SW480 (cell line): ENCODE measurements at places on chromosomes 5 and 9.
A peak's percentile ranks its signal among the peaks of the same experiment; 100 is the strongest.

GRCh38 chr5:123351240-123351639 lies 72.0 kb downstream of the CEP120 start:
- DNase-seq = no peak

GRCh38 chr9:22954550-22954949 lies 507.9 kb downstream of the DMRTA1 start:
- no peak for DNase-seq

DNA sequence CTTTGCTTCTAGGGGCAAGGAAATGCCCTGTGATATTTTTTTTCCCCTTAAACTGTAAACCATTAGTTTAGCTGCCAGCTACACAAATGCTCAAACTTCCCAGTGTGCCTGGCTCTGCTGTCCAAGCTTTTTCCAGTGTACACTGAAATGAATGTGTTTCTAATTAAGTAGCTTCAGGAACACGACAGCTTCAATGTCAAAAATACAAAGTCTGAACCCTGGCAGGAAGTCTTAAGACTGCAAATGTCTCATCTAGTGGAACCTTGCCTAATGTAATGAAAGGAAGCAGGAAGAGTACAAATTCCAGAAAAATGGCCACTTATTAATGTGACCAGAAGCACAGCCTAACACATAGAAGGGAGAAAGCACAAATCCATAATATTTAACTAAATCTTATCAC lies 255.2 kb downstream of the CRB2 start:
- DNase-seq = no peak

DNA sequence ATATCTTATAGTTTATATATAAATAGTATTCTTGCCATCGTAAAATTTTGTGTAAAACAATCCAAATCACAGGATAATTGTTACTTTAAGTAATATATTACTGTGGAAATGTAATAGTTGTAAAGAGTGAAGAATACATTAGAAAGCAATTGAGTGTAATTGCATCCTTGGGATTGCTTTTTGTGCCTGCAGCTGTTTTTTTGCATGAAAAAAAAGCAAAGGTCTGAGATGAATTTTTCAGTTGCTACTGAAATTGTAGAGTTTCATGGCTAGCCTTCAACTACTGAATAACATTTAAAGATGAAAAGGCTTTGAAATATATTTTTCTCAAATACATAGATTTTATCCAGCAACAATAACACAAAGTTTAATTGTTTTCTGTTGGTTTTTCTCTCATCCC lies 232.0 kb upstream of the FAM174A start:
- no peak for DNase-seq

- no peak for DNase-seq
Observed at GRCh38 chr5:153713943-153714342, 223.5 kb downstream of the GRIA1 start.

- no peak for DNase-seq
Observed at GRCh38 chr5:51378061-51378409, 5.2 kb upstream of the ISL1 start.

DNA sequence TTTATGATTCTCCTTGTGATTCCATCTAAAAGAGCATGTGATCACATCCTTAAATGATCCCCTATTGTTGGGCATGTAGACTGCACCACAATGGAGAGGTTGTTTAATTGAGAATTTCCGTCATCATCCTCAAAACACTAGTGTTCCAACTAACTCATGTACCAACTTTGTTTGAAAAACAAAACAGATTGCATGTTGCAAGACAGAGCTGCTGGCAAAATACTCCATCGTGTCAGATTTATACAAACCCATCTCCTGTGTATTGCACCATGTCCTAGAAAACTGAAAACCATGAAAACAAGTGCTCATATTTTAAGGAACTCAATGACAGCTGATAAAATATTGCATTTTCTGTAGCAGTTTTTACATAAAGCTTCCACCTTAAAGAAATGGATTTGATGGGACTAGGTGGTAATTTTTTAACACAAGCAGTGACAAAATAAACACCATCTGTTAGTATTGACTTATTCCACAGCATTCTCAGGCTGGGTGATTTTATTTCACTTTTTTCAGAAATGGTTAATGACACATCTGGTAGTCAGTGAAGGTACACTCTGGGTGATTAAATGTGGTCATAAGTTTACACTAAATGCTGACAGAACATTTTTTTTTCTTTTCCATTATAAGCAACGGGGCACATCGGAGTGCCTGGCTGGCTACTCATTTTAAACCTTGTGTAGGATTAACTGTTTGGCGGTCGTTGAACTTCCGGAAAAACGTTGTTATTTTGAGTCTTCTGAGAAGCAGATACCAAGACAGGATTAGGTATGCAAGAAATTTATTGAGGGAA lies 602.9 kb upstream of the WWC1 start:
- DNase-seq = no peak

- DNase-seq = no peak
Observed at GRCh38 chr9:69379270-69379982, 54.4 kb downstream of the ENTREP1 start.

DNA sequence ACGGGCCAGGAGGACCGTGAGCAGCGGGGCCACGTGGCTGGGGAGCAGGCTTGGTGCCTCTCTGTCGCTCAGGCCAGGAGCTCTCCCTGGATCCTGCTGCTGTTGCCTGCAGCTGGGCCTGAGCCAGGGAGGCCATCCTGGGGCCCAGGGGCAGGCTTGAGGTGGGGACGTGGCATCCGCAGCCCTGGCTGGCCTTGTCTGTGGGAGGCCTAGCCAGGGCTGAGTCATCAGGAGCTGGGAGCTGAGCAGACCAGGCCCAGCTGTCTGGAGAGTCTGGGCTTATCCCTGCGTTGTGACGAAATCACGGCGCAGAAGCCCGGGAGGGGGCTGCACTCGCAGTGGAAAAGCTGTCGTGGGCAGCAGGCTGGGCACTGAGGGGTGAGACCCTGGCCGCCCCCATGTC lies 138.8 kb upstream of the COL5A1 start:
- peak; percentile 71 for DNase-seq

GRCh38 chr5:163807781-163808180 lies 302.4 kb downstream of the MAT2B start:
- DNase-seq = no peak

DNA sequence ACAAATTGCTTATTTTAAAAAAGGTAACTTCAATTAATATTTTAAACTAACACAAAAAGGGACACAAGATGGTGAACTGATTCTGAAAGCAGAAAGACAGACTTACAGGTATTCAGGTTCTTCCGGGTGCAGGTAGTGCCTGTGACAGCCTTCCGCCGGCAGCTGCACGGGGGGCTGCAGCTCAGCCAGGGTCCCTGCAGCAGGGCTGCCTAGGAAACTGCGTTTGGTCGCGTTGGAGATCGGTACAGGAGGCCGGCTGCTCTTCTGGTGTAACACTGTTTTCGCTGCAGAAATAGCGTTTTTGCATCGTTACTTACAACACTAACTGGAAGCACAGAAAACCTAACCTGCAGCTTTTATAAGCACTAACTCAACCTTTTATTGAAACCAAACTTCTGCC lies 80.0 kb downstream of the CAMSAP1 start:
- no peak for DNase-seq

- no peak for DNase-seq
Observed at GRCh38 chr5:149421372-149421685, 42.2 kb upstream of the IL17B start.

DNA sequence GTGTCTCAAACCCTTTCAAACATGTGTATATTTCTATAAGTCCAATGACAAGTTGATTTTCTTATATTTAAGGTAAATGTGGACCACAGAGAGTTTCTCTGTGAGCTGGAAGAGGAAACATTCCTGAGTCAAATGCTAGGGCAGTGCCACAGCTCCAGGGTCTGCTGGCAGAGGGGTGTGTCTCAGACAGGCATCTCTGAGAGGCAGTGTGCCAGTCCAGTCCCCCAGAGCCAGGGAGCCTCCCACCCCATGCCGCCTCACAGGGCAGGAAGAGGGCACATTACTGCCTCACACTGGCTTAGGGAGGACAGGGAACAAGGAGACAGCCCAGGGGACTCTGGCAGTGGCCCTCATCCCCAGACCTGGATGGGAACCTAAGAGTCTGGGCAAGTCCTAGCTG lies 120.2 kb downstream of the TENT4A start:
- no peak for DNase-seq

DNA sequence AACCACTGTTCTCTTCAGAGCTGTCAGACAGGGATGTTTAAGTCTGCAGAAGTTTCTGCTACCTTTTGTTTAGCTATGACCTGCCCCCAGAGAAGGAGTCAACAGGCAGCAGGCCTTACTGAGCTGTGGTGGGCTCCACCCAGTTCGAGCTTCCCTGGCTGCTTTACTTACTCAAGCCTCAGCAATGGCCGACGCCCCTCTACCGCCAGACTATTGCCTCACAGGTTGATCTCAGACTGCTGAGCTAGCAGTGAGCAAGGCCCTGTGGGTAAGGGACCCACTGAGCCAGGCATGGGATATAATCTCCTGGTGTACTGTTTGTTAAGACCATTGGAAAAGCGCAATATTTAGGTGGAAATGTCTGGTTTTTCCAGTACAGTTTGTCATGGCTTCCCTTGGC lies 229.6 kb downstream of the TMEM167A start:
- DNase-seq = no peak

GRCh38 chr5:148090773-148091250 lies 27.0 kb downstream of the SPINK5 start:
- peak; percentile 12 for DNase-seq

DNA sequence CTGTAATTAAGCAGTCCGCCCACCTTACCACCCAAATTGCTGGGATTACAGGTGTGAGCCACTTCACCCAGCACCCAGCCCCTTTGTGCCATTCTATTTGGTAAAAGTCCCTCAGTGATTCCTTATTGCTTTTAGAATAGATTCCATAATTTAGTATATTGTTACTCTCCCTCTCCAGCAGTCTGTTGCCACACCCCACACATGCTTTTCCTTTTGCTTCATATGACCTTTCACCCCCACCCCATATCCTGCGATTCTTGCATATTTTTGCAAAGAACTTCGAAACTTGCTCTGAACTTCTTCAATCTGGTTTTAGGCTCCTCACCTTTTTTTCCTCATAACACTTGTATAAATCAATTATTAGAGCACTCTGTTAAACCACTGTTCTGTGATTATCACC lies 100.2 kb downstream of the MTREX start:
- no peak for DNase-seq
